ENCODE measurements at places on chromosomes 2 and 18.

DNA sequence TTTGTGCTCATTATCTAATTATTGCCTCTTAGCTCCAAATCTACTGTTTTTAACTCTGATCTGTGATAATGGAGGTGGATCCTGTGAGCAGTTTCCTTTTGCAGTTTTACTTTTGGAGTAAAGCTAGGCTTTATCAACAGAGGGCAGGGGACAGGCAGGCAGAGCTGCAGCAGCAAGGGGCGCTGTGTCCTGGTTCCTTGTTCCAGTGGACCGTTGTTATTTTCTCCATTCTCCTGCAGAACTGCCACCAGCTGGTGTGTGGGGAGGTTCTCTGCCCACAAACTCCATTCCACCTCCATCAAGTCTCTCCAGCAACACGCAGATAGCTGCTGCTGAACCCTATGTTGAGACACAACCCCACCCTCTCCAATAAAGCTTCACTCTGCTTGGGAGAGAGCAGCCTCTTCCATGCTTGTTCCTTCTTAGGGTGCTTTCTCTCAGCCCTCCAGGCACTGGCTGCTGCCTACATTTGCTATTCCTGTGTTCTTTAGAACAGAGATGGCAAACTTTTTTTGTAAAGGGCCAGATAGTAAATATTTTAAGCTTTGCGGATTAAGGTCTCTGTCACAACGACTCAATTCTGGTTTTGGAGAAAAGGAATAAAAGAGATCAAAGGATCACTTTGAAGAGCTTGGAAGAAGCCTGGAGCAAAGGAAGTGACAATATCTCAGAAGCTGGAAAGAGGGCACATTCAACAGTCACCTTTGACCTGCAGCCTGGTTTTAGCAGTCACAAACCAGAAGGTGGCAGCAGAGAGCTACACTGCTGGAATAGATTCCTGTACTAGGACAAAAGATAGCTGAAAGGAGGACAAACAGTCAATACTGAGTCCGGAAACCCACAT lies 208.8 kb downstream of the CCDC178 start:
- no peak for DNase-seq

DNA sequence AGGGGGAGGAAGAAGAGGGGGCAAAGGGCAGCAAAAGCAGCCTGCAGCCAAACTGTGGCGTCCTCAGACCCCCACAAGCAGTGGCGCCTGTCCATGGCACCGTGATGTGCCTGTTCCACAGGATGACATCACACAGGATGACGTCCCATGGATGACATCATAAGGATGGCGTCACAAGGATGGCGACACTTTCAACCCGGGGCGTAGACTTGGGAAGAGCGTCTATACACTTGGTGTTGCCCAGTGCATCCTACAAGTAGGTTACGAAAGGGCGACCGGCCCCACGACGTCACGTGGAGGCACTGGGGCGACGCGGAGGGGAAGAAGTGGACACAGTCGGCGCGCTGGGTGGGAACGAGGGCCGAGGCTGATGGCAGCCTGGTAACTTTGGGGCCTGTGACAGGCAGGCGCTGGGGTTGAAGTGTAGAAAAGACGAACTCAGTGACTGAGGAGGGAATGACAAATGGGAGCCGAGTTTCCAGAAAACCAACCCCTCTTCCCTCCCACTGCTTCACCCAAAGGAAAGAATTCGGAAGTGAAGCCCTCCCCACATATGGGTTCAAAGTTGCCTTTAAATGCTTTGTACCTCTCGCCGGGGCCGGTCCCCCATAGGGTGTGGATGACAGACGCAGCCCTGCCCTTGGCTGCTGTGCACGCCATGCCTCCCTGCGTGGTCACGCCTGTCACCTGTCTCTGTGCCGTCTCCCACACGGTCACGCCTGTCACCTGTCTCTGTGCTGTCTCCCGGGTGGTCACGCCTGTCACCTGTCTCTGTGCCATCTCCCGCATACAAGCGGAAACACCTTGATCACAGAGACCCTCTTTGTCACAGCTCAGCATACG lies 13.4 kb upstream of the KCNG2 start:
- DNase-seq = peak; percentile 92

- no peak for DNase-seq
These were observed 54.6 kb upstream of the TXNDC2 start for GRCh38 chr18:9831036-9831722.

DNA sequence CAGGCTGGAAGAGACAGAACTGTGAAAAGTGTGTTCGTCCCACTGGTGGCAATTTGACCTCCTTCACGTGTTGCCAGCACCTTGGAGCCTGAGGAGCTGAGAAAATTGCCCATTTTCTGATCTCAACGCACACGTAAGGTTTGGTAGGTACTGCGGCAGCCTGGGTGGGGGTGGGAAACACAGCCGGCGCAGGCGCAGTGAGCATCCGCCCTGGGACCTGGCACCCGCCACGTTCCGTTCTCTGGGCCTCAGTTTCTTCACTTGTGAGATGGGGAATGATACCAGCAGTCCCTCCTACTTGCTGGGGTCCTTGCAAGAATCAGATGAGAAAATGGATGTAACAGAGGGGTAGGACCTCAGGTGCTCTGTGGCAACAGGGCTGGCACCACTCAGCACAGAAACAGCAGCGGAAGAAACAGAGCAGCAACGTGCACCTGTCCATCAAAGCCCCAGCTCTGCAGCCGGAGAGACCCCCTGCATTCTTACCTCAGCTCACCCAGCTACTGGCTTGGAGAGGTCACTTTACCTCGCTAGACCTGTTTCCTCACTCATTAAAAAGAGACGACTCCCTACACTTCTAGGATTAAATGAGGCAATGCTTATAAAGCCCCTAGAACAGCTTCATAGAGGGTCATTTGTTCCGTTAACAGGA lies 458.0 kb upstream of the ID2 start:
- no peak for DNase-seq

- no peak for DNase-seq
These were observed 100.2 kb downstream of the TWIST2 start for GRCh38 chr2:238947920-238948710.

DNA sequence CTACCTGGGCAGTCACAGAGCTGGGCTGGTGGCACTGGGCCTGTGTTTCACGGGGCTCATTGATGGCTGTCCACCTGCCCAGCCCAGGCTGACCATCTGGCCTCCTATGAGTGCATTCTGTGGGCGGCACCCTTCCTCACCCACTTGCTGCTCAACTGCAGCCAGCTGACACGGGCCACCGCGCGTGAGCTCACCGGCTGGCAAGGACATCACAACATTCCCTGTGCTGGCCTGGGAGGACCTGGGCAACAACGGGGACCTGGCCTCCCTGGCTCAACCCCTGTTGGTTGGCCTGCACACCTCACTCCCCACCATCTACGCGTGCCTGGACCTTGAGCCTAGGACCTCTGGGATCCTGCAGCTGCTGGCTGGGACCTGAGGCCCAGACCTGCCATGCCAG lies 98.2 kb upstream of the DTNA start:
- no peak for DNase-seq

DNA sequence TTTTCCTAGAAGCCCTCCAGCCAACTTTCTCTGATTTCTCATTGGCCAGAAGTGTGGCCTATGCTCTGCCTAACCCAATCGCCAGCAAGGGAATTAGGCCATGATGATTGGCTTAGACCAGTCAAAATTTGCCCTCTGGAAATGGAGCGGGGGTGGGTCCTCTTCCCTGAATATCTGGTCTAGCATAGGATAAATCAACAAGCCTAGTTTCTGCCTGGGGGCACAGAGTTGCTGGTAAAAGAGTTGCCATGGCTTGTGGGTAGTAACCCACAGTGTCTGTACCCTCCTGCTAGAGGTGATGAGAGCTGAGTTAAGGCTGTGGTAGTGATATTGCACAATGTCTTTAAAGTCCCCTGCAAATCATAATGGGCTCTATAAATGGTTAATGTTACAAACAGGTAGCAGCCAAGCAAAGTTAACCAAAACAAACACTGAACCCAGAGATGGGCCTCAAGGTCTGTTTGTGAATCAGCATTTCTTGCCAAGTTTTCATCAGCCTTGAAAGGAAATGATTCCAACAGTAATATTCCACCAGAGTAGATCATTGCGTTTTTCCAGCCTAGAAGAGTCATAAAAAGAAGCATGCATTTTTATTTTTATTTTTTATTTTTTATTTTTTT lies 19.3 kb downstream of the GALM start:
- DNase-seq = no peak

DNA sequence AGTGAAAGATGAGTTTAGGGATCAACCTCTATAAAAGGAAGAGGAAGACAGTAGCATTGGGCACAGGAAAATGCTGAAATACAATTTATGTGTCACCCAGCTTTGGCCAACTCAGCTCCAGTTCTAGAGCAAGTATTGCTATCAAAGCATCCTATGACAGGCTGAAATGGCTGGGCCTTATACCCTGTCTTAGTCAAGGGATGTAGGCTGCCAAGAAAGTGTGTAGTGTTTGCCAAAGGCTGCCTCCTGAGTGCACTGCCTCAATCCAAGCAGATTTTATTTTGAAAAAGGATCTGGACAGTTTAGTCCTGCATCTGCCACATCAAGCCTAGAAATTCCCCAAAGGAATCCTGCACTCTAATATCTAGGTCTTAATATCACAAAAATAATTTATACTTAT lies 359.9 kb upstream of the ZC3H15 start:
- no peak for DNase-seq

- no peak for DNase-seq
These were observed 1.3 kb downstream of the STK39 start for GRCh38 chr2:168246072-168246482.

- DNase-seq = no peak
These were observed 33.7 kb downstream of the OTOF start for GRCh38 chr2:26444236-26444635.

- no peak for DNase-seq
These were observed 254.2 kb downstream of the EN1 start for GRCh38 chr2:118593257-118593656.

- DNase-seq = no peak
These were observed 37.7 kb upstream of the CTDP1 start for GRCh38 chr18:79641722-79642497.

GRCh38 chr2:237759176-237759575 lies 39.4 kb upstream of the RBM44 start:
- DNase-seq = no peak

- DNase-seq = peak; percentile 81
These were observed 766 bp downstream of the CCDC85A start for GRCh38 chr2:56184500-56185011.

DNA sequence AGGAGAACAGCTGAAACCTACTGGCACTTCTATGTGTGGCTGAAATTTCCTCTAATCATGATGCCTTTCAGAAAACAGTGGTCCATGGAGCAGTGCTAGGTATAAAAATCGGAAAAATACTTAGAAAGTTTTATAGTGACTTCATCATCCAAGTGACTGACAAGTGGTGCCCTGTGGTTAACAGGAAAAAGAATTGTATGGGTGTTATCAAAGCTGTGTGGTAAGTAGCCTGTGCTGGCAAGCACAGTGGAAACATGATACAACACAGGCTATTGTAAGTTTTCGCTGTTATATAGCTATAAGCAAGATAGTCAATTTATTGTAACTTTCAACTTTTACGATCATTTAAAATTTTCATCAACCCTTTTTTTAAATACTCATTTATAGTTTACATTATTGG lies 1599.7 kb upstream of the ZEB2 start:
- no peak for DNase-seq

DNA sequence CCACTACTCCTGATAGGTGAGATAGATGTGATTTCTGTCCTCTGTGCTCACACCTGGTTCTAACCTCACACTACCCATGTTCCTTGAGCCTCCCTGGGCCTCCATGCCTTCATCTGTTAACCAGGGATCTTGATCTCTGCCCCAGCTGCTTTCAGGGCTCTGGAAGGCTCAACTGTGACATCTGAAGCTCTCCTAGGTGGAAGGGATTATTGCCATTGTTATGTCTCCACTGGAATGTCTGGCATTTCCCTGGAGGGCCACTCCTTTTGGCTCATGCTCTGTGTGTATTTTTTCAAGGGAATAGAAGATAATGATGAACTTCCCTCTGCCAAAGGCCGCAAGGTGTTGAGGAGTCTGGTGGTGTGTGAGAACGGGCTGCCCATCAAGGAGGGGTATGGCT lies 41.2 kb downstream of the PCARE start:
- no peak for DNase-seq

- no peak for DNase-seq
These were observed 55.9 kb downstream of the COPS8 start for GRCh38 chr2:237141571-237142051.

- no peak for DNase-seq
These were observed 23.3 kb upstream of the DAW1 start for GRCh38 chr2:227848146-227848545.

DNA sequence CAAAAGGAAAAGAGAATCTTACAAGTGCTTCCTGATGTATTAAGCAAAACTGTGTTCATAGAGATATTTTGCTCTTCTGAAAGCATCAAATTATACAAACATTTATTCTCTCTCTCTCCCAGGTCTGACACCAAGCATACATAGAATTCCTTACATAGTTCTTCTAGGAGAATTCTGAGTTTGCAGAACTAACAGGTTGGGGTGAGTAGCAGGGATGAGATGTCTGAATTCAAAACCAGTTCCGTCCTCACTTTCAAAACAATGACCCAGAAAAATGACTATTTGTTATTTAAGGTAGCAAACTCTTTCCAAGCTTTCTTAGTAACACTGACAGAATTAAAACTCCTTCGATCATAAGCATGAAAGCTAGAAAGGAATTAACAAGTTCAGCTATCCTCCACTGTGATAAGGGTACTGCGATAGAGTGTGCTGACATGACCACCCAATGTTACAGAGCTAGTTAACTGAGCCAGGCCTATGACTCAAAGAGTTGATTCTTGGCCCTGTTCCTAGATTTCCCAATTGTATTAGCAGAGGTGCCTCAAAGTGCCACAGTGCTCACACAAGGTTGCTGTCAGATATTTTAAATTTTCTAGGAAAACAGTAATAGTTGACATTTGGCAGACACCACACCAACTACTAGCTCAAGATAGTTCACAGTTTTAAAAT lies 85.8 kb upstream of the SETBP1 start:
- DNase-seq = no peak

DNA sequence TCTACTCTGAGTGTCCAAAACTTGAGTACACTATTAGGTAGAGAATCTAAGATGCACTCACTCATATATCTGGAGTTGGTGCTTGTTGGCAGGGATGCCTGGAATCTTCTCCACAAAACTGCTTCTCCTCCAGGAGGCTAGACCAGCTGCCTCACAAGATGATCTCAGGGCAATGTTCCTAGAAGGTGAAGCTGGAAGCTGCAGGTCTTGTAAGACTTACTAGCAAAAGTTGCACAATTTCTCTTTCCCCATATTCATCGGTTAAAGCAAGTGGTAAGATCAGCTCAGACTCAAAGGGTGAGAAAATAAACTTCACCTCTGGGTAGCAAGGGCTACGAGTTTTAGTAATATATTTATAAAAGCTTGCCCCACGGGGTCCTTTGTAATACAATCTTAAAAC lies 454.4 kb upstream of the ACVR2A start:
- DNase-seq = no peak

- no peak for DNase-seq
These were observed 219.2 kb upstream of the UBE2E3 start for GRCh38 chr2:180761224-180761623.

Data from chondrocyte (in vitro differentiated cells).